ENCODE measurements at places on chromosomes 5 and 9.

- H3K27ac ChIP-seq: no peak overlapping the region
- H3K4me1 ChIP-seq: peaks cover 60% of the 10 kb centered on the region
- no peaks in the 10 kb centered on the region for H3K27me3 ChIP-seq
- no peak overlapping the region for H3K4me3 ChIP-seq
- no peak for DNase-seq
These were observed 11.5 kb downstream of the GPBP1 start for GRCh38 chr5:57185313-57185712.

GRCh38 chr9:126583144-126583760, 30.5 kb upstream of the LMX1B start:
- no peak overlapping the region for H3K27ac ChIP-seq
- no peaks in the 10 kb centered on the region for H3K27me3 ChIP-seq
- H3K4me1 ChIP-seq: peaks cover 16% of the 10 kb centered on the region
- H3K36me3 ChIP-seq: no peaks in the 10 kb centered on the region
- H3K4me3 ChIP-seq: no peak overlapping the region
- no peak for DNase-seq

DNA sequence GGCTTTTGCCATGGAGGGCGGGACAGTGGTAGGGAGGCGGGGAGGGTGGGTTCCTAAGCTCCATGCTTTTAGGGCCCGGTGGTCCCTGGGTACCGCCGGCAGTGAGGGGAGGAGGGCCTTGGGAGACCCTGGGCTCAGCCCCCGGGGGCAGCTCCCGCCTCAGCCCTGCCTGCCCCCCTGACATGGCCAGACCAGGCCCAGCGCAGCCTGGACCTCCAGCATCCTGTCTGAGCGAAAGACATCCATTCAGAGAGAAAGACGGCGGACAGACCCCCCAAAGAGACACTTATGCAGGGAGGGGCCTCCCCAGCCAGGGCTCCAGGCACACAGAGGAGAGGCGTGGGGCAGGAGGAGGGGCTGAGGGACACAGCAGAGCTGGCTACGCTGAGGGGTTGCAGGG, 45.3 kb downstream of the KCNT1 start:
- DNase-seq: no peak
- peaks cover 88% of the 10 kb centered on the region for H3K27me3 ChIP-seq
- H3K4me3 ChIP-seq: no peak overlapping the region
- no peaks in the 10 kb centered on the region for H3K4me1 ChIP-seq
- no peak overlapping the region for H3K27ac ChIP-seq

GRCh38 chr5:6472792-6473191, 24.1 kb downstream of the UBE2QL1 start:
- no peaks in the 10 kb centered on the region for H3K4me1 ChIP-seq
- no peak overlapping the region for H3K27ac ChIP-seq
- no peak for DNase-seq
- H3K27me3 ChIP-seq: no peaks in the 10 kb centered on the region

DNA sequence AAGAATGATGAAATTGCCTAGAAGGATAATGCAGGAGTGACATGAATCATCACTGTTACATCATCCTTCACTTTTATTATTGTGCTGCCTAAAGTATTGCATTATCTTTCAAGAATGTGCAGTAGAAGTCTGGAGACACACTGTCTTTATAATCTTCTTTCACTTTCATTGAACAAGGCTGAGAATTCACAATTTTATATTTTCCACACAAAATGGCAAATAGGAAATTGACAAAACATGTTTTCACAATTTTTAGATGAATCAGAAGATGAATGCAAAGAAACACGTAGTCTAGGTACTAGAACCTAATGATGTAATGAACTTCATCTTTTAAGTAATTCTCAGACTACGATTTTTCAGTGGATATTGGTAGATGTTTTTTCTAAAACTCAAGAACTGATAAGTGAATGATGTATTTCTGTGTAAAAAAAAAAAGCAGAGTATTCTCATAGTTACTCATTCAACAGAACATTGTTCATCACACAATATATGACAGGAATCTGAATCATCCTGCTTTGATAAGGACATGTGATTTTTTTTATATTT, 131.5 kb upstream of the GRHPR start:
- H3K27me3 ChIP-seq: no peaks in the 10 kb centered on the region
- H3K27ac ChIP-seq: no peak overlapping the region
- H3K4me1 ChIP-seq: peaks cover 15% of the 10 kb centered on the region
- no peaks in the 10 kb centered on the region for H3K36me3 ChIP-seq
- H3K4me3 ChIP-seq: no peak overlapping the region

Data from esophagus muscularis mucosa (tissue), 4 donors.